Neural crest cell (in vitro differentiated cells): ENCODE measurements at places on chromosomes 2 and 18.
A peak's percentile ranks its signal among the peaks of the same experiment; 100 is the strongest.

- DNase-seq = no peak
Measured at GRCh38 chr2:197548582-197548981, 32.7 kb downstream of the MOB4 start.

DNA sequence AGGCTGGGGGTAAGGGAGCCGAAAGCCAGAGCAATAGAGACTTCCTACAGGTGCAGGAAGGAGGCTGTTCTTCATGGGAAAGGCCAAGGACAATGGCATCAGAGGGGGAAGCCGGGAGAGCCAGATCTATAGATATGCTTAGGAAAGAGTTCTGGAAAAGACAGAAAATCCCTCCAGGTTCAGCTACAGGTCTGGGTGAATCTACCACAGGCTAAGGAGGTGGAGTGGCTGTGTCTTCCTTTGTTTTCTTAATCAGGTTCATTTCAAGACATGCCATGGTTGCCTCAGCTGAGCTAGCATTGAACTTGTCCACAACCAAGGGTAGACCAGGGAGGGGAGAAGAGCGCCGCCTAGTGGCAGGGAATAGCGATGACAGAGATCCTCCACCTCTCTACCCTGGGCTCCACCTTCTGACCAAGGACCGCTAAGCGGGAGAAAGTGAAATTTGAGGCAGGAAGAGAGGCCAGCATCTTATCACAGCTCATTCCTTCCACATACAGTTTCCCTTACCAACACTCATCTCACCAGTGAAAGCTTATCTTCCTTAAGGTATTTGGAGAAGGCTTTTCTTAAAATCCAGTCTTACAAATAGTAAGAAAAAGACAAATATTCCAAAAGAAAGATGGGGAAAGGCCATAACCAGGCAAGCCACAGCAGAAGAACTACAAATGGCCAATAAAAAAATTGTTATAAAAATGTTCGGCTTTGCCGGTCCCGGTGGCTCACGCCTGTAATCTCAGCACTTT, 74.2 kb downstream of the VIT start:
- peak; percentile 18 for DNase-seq

- no peak for DNase-seq
Measured at GRCh38 chr18:23879126-23879525, 135.4 kb upstream of the TTC39C start.

DNA sequence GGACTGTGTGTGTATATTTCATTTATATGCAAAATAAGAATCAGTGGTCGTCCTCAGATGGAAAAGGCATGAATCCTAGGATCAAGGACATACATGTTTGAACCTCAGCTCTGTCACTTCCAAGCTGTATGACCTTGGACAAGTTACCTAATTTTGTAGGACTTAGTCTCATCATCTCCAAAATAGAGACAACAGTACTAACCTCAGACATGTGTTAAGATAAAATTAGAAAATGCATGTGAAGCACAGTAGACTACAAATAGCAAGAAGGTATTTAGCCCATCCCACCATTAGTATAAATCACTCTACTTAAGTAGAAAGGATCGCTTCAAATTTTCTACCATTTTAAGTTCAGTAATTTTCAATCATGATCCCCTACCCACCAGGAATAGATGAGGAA, 309.8 kb downstream of the ZEB2 start:
- no peak for DNase-seq

DNA sequence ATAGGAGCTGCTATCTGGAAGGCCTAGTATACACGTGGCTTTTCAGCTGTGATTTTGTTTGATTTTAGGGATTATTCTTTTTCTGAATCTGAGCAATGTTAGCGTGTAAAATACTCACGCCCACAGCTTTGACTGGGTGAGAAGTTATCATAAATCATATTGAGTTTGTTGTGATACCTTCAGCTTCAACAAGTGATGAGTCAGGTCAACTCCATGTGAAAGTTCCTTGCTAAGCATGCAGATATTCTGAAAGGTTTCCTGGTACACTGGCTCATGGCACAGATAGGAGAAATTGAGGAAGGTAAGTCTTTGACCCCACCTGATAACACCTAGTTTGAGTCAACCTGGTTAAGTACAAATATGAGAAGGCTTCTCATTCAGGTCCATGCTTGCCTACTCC, at the start of gene GKN1:
GKN1 (plus strand) TSS at position 386 of the 400 bp plus-strand sequence. CDS start 42 bp downstream, outside the sequence.
- no peak for DNase-seq

DNA sequence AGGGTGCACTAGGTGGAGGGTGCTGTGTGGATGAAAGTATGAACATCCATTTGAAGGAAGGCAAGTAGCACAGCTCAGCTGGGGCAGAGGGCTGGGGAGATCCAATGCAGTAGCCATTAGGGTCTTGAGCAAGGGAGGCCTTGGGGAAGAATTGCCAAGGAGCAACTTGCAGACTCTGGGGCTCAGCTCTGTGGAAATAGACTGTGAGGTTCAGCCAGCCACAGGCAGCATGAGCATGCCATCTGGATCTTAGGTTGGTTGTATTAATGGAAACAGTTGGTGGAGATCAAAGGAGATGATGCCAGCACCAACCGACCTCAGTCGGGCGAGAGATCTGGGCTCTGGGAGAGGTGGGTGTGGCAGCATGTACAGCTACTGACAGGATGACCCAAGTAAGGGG, 5.6 kb downstream of the ZAP70 start:
- no peak for DNase-seq

GRCh38 chr2:216733046-216733445, 37.7 kb upstream of the IGFBP5 start:
- DNase-seq = no peak

DNA sequence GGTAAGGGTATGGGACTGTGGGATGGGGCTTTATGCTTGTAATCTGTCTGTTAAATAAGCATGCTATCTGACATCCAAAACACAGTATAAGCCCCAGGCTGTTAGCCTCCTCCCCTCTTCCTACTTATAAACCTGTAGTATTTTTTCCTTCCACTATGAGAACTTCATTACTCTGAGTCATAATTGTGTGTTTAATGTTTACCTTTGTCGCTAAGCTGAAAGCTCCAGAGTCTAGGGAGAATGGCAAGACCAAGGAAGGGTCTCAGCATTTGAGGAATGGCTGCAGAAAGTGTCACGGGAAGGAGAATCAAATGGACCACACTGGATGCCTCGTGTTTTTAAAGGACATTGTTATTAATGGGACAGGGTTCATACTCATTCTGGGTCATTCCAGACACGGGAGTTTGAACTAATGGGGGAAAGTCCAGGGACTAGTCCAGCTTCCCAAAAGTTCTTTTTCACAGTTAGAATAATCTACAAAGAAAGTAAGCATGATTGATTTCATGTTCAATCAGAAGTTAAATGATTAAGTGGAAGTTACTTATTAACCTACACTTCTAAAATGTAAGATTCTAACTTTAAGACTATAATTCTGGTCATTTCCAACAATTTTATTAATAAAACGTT, 292.2 kb downstream of the AFF3 start:
- no peak for DNase-seq

DNA sequence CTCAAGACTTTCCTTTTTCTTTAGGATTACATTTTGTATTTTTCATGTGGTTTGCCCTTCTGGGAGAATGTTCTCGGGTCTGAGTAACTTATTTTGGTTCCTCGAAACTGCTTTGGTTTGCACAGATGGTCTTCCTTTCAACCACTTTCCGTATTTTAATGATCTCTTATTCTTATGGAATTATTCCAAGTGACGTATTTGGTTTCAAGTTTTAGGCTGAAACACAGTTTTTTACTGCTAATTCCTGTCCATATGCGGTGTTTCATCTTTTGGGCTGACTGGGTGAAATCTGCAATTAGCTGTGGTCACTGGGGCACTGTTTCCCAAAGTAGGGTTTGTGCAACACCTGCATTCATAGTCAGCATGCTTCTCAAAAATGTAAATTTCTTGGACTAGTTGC, 122.7 kb downstream of the CAPN13 start:
- DNase-seq = no peak

DNA sequence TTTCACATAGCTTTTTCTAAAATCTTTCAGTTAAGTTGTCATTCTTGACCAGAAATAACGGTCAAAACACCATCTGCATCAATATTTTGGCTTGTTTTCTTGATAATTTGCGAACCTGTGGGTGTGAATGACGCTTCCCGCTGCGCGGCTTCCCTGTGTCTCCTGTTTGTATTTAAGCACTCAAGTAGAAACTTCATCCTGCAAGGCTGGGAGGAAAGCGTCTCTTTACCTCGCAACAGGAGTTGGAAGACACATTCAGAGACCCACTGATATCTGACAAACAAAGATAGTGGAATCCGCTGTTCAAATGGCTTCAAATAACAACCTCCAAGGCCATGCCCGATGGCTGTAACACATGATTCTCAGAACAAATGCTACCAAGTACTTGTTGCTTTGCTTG, 704.9 kb downstream of the DCDC2C start:
- no peak for DNase-seq

GRCh38 chr2:128279009-128279408, 39.7 kb downstream of the HS6ST1 start:
- DNase-seq = no peak

- DNase-seq = no peak
Measured at GRCh38 chr18:3499501-3499900, 49.5 kb downstream of the TGIF1 start.

GRCh38 chr2:196291426-196291825, 120.0 kb upstream of the STK17B start:
- no peak for DNase-seq

- DNase-seq = no peak
Measured at GRCh38 chr2:16958266-16958665, 292.6 kb upstream of the CYRIA start.

DNA sequence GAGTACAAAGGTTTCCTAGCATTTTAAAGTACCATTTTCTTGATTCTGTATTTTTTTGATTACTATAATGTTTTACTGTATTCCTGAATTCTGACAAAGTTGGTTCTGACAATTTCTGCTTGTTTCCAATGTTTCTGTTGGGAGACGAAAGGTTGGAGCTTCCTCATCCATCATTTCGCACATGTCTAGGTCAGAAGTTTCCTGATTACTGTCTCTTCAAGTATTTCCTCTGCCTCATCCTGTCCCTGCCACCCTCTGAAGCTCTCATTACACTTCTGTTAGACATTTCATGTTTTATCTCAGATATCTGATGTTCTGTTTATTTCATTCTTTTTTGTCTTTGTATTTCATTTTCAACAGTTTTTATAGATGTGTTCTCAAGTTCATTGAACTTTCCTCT, 895.8 kb downstream of the TSN start:
- DNase-seq = no peak

DNA sequence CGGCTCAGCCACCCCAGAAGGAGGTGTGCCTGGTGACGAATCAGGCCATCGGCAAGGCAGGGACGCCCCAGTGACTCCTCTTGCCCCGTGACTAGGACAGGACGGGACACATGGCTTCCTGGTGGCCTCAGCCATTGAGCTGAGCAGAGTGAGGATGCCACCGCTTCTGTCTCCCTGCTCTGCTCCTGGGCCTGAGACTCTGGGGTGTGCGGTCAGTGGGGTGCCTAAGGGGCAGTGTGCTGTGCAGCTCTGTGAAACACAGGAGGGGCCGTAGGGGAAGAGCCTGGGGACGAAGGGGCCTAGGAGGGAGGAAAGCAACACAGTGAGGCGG, 24.3 kb downstream of the IGFBP5 start:
- DNase-seq = no peak

- no peak for DNase-seq
Measured at GRCh38 chr2:122831649-122832048, 1076.2 kb downstream of the TSN start.

DNA sequence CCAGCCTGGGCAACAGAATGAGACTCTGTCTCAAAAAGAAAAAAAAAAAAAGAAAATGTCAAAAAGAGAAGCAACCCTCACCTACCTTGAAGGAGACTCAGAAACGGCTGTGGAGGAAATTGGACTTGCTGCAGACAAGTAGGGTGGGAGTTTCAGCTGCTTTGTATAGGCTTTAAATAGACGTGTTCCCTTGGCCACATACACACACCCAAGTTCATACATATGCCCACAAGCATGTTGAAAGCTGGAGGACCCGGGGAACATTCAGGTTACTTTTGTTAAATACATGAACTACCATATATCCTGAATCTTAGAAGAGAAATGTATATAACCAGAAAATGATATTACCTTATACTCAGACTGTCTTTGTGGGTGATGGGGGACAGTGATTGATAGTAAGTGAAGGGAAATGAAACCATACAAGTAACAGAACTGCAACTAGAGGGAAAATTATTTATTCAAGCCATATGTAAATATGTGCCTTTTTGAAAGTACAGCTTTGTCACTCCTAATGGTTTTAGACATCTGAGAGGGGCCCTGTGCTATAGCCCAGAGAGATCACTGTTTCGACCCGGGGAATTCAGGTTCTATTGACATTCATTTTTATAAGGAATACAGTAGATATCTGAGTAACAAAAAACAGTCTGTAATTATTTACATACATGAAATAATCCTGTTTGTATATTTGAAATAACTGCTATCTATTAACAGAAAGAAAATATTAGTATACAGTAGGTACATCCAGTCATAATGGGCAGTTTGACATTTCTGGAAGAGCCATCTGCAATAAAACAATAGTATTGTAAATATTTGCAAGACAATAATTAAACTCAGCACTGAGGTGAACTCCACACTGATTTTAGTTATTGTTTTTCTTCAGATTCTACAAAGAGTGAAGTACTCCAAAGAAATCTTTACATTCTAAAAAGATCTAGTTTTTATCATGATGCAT, 48.0 kb upstream of the TGIF1 start:
- DNase-seq = no peak

DNA sequence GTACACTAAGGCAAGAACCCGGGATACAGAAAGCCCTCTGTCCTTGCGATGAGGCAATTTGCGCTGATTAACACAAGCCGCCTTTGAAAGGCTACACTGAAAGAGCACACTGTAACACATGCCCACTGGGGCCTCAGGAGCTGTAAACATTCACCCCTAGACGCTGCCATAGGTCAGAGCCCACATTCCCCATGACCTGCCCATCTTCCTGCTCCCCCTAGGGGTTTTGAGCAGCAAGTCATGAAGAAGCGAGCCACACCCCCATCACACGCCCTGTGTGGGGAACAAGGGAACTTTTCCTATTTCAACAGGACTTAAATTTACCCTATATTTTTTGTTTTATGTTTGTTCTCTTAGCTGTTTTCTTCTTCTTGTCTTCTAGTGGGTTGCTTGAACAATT, 47.8 kb upstream of the SLC4A10 start:
- no peak for DNase-seq

GRCh38 chr2:121595012-121595891, 54.0 kb downstream of the CLASP1 start:
- no peak for DNase-seq

DNA sequence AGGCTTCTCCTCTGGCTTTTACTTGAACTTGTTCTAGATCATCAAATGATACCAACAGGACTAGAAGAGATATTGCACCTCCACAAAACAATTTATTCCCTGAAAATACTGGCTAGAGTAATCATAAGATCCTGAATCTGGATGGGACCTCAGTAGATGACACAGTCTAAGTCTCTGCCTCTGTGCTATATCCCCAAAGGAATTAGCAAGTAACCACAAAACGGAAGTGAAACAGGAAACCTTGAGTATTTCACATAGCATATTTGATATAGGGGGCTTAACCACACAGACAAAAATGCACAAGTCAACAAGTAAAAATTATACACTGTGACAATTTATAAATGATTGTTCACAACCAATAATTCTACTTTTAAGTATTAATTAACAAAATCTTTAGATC, 456.9 kb upstream of the TNP1 start:
- DNase-seq = no peak
